ENCODE measurements at places on chromosomes 7 and 10.
A peak's percentile ranks its signal among the peaks of the same experiment; 100 is the strongest.

DNA sequence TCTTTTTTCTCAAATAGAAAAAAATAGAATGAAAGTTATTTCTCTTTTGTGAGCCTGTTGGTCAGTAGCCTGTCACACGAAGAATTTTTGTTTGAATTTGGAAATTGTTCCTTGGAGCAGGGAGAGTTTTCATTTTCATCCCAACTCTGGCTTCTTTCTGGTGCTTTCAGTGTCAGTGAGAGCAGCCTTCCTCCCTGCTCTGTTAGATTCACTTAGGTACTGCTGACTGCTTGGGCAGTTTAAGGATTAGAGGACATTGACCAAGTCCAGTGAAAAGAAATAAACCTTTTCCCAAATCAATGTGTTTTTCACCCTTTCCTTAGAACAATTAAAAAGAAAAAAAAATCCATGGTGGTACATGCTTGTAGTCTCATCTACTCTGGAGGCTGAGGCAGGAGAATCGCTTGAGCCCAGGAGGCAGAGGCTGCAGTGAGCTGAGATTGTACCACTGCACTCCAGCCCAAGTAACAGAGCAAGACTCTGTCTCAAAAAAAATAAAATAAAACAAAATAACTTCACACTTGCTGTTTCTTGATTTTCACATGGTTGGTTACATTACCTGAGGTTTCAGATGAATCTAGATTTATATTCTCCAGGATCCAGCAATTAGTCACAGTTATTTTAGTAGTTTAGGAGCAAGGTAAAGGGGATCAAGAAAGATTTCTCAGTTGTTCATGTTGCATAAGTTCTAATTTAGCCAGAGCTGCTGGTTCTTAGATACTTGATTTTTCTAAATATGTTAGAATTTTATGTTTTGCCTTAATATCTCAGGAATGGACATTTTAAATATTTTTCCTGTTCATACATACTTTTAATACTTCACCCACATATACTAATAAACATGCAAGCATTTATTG lies 63.1 kb downstream of the ZNRF2 start:
- DNase-seq: no peak

DNA sequence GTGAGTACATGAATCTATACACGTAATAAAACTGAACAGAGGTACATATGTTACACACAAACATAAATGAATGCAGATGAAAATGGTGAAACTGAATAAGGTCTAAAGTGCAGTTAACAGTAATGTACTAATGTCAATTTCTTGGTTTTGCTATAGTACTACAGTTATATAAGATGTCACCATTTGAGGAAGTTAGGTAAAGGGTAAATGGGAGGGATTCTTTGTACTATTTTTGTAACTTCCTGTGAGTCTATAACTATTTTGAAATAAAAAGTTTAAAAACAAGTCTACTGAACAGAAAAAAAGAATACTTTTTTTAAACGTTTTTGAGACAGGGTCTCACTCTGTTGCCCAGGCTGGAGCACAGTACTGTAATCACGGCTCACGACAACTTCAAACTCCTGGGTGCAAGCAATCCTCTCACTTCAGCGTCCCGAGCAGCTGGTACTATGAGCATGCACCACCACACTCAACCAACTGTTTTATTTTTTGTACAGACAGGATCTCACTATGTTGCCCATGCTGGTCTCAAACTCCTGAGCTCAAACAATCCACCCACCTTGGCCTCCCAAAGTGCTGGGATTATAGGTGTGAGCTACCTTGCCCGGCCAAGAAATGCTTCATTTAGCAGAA lies 71.5 kb downstream of the WAPL start:
- no peak for DNase-seq

- no peak for DNase-seq
Observed at GRCh38 chr7:80643336-80643915, 5.0 kb downstream of the CD36 start.

- DNase-seq: no peak
Observed at GRCh38 chr7:31061185-31061584, 9.1 kb downstream of the ADCYAP1R1 start.

GRCh38 chr10:75466001-75466400 lies 34.6 kb downstream of the LRMDA start:
- DNase-seq: no peak

GRCh38 chr10:114973997-114974396 lies 36.0 kb downstream of the TRUB1 start:
- DNase-seq: no peak

DNA sequence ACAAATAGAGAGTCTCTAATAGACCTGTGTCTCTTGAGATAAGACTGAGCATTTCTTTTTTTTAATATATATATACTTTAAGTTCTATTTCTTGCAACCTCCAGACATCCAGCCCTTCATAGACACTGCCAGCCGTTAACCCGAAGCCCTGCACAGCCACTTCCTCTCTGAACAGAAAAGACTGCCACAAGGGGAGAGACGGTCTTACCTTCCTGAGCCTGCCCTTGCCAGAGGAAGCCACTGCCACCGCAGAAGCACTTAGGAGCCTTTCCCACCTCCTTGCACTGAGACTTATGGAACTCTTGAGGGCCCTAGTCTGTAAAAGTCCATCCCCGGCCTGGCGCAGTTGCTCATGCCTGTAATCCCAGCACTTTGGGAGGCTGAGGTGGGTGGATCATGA lies 31.8 kb upstream of the PRSS1 start:
- DNase-seq: peak; percentile 60

DNA sequence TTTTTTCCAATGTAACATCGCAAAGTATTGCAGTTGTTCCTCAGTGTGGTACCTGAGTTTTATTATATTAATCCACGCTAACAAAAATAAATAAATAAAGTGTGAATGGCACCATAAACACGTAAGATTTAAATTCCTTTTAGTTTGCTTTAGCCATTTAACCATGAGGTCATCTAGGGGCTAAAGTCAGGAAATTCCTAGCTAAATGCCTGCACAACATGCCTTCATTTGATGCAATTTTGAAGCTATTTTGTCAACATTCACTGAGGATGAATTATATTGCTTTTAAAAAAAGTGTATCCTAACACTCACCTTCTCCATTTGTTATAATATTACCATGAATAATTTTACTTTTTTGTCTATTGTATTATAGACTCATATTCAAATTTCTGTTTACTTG lies 714.4 kb downstream of the GATA3 start:
- DNase-seq: no peak

DNA sequence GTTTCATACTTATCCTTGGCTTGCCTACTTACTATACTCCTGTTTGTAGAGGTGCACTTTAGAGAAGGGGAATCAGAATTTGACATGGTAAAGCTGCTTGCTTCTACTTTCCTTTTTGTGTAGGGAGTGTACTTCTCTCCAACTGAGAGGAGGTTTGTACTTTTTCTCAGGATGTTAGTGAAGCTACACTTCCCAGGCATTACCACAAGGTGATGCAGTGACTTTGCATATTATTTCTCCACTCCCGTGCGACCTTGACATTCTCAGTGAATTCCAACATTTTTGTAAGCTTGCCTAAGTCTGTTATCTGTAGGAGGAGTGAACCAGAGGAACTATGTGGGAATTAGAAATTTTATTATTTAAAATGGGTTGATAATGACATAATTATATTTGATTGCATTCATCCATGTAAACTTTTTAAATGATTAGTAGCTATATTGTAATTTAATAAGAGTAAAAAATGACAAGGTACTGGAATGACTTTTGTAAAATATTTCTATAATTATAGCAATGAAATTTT lies 5.2 kb downstream of the TAX1BP1 start:
- DNase-seq: no peak

DNA sequence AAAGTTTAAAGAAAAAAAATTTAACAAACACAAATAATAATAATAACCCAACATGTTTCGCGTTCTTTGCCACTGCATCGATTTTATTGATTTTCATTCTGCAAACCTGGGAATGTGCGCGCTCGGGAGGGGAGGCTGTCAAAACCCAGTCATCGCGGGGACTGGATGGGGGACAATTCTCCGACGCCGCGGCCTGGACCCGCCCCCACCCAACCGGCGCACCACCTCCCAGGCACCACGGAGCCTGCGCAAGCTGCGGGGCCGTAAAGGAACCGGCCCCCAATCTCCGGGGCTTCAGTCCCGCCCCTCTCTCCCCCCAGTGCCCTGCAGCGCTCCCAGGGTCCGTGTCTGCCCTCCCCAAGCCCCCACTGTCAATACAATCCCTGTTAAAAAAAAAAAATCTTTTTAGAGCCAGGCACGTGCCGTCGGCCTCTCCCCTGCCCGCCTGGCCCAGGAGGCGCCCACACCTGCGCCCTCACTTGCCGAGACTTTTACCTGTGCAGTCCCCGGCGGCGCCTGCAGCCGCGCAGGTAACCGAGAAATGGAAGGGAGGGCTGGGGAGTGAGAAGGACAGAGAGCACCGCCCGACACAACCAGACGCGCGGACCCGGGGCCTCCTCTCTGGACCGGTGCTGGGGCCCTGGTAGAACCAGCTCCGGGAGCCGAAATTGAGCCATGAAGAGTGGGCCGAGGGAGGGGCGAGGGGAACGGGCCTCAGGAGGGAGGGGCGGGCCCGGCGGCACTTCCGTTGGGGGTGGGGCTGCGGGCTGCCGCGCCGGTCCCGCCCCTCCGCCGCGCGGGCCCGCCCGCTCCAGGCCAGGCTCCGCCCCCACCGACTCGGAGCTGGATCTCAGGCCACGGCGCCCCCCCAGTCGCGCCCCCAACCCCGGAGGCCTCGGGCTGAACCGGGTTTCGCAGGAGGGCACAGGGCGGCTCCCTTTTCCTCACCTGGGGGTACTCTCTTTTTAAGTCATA lies 7.6 kb upstream of the ZNF503 start:
- DNase-seq: peak; percentile 34

DNA sequence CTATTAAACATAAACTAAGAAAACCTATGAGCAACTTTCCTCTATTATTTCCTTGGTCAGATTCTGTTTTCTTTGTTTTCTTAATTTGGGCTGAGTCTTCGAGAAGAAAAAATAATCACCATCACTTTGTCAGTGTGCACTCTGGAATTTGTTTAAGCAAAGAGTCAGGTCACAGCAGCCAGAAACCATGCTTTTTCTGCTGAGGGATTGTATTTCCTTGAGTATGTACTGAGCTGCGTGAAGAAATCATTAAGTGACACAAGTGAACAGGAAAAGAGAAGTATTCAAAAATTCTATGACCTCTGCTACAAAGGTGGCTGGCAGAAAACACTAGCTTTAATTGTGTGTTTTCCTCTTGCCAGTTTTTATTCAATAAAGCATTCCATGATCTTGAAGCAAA lies 249.6 kb downstream of the VTI1A start:
- no peak for DNase-seq

DNA sequence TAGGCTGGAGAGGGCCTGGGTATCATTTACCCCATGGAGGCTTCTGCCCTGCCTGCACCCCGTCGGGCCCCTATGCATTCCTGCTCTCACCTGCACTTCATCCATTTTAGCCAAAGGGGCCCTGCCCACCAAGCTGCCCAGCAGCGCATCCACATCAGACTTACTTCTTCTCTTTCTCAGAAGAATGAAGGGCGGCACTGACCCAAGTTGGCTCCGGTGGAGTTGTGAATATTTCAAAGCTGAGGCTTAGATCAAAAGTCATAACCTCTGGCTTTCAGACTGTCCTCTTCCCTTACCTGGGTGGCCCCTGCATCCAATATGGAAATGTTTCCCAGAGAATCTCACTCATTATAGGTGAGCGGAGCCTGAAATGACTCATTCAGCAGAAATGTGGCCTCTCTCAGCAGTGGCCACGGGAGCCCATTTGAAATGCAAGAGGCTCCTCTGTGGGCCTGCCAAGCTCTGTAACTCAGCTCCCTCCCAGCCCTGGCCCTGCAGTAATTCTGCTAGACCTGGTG lies 117.6 kb upstream of the TCF7L2 start:
- no peak for DNase-seq

DNA sequence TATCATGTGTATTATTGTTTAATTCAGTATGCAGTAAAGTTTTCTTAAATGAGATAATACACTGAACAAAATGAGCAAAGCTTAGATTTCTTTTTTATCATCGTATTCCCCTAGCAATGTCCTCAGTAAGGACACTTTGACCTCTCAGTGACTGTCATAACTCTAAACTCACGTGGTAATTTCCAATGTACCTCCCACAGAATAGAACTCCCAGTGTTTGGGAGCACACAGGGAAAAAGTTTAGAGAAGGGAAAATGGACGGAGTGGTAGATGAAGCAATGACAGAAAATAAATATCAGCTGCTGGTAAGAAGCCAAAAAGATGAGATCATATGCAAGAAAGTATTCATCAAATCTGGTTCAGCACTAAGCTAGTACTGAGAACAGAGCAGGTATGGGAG lies 758.6 kb upstream of the KCND2 start:
- no peak for DNase-seq

- no peak for DNase-seq
Observed at GRCh38 chr10:21814866-21815265, 188.7 kb downstream of the DNAJC1 start.

DNA sequence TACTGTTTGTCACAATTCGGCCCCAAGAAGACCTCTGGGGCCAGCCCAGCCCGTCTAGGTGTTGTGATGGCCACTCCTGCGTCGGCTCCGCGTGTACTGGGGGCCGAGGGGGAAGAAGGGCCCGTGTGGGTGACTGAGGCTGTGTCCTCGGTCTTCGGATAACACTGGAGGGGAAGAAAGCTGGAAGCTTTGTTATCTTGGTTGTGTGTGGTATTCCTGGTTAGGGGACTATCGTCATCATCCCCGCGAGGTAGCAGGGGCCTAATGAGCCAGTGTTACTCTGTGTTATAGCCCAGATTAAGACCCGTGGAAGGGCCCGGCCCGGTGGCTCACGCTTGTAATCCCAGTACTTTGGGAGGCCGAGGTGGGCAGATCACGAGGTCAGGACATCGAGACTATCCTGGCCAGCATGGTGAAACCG lies 854 bp downstream of the MTG1 start:
- DNase-seq: no peak

- DNase-seq: no peak
Observed at GRCh38 chr7:30835396-30835915, 64.2 kb downstream of the MINDY4 start.

All from activated CD8-positive, alpha-beta T cell treated with anti-CD3 and anti-CD28 coated beads, Interleukin-2, amount 10 ng/mL, durations not matched to agents 7 days and 5 days (primary cell).